ENCODE measurements at places on chromosomes 5 and 9.

GRCh38 chr5:143045062-143045461 is 274.9 kb downstream of the ARHGAP26 start:
- DNase-seq, result no peak

DNA sequence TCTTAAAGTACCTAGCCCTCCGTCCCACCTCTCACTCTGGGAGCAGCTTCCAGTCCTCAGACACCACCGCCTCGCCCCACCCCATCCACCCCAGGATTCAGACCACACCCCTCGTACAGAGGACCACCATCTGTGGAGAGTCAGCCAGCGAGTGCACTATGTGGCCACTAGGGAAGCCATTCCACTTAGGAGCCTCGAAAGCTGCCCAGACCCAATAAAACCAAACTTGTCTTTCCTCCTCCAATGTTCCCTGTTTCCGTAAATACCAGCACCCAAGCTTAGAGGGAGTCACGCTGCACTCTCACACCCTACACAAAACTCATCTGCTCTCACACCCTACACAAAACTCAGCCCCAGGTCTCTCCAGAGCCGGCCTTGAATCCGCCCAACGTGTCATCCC is 1.9 kb downstream of the GCNT4 start:
- peak; percentile 10 for DNase-seq

DNA sequence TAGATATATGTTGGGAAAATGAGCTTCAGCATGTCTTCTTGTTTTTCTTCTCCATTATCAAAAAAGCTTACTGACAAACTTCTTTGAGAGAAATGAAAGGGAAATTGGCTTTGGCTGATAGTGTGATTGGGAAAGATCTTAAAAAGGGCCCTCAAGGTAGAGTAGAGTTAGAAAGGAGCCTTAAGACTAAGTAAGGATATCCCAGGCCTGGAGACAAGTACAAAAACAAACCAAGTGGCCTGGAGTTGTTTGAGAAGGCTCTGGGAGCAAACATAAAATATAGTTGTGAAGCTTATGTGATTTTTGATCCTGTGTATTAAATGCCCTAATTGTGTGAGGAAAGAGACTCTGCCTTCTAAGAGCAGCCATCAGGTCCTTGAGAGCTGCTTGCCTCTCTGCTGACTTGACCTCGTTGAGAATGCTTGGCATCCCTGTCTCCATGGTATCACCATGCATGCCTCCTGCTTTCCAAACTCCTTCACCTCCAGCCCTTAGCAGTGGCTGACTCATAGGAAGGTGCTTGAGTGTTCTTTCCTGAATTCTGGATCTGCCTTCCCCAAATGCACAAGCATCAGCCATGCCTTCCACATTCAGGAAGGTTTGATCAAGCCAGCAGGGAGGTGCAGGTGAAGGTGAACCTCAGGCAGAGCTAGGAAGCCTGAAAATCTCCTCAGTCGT is 78.9 kb downstream of the SMARCA2 start:
- DNase-seq, result no peak

DNA sequence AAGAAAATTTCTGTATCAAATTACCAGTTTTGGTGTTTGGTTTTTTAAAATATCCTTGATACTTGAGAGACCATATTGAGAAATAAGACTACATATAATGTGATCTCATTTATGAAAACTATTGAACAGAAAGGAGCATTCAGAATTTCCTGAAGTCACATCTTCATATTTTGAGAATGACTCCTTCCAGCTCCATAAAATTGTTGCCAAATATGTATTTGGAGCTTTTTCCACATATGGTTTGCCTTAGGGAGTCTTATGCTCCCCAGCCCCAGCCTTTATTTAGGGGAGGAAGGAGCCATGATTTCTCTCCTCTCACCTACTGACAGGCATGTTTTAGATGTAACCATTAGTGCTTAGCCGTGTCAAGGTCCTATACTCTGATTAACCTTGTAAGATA is 51.1 kb downstream of the GCNT1 start:
- DNase-seq, result no peak

DNA sequence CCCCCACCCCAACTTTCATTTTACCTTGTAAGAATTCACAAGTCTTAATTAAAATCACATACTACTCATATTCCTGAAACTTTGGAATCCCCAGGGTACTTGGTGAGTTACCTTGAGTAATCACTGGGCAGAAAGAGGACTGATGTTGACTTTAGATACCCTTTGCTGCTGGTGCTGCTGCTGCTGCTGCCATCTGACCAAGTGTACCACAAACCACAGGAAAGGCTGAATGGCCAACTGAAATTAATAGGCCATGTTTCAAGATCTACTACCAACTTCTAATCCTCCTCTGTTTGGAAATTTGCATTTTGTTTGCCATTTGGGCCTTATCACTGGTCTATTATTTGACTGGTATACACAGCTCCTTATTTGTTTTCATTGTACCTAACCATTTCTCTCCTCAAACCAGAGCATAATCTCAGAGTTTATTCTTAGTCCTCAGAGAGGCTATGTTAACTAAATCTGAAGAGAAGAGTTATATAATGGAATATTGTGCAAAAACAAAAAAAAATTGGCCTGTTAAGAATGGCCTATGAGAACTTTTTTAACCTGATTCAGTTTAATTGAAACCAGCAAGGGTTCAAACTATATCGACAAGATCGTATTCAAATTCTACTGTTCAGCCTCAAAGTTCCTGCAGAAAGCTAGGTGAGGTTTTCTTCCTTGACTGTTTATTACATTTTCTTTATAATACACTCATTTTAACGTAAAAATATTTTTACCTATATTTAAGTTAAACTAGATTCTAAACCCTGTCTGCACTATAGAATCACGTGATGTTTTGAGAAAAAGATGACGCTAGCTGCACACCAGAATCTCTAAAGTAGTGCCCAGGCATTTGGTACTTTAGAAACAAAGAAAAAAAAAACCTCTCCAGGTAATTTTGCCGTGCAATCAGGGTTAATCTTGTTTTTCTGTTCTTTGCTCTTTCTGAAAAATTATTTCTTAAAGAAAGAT is 13.1 kb downstream of the SELENOP start:
- DNase-seq, result no peak

- DNase-seq, result no peak
Measured at GRCh38 chr5:24589566-24589965, 55.2 kb downstream of the CDH10 start.

- no peak for DNase-seq
Measured at GRCh38 chr9:114055894-114056293, 22.2 kb downstream of the AMBP start.

DNA sequence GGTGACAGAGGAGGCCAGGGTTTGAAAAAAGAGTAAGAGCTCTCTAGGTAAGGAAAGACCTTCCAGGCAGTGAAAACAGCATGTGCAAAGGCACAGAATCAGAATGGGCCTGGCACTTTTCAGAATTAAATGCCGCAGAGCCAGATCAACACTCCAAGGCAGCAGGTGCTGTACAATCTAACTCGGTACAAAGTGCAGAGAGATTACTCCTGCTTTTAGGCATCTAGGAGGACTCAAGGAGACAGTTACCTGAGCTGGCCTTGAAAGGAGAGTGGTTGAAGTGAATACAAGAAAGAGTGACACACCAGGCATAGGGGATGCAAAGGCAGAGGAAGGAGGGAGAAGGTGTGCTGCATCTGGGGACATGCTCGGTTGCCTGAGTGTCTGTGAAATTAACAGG is 21.5 kb downstream of the HRH2 start:
- DNase-seq, result no peak

DNA sequence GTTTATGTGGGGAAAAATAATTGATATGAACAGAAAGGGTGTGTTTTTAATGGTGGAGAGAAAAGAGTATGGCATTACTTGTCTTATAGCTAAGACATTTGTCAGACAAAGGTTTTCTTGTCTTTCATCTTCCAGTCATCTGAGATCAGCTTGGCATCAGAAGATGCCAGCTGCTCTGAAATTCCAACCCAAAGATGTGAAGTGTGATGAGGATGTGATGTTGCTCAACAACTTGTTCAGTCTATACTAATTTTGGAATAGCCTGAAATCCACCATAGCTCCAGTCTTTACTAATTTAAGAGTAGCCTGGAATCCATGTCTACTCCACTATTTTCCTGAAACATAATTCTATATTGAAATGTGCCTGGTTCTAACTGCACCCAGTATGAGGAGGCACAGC is 182.3 kb downstream of the CFAP90 start:
- no peak for DNase-seq

- DNase-seq, result no peak
Measured at GRCh38 chr9:15936306-15936921, 383.6 kb downstream of the CCDC171 start.
